ENCODE measurements at places on chromosomes 2 and 18.

- no peak for DNase-seq
Measured at GRCh38 chr2:112074506-112074905, 19.4 kb downstream of the TMEM87B start.

DNA sequence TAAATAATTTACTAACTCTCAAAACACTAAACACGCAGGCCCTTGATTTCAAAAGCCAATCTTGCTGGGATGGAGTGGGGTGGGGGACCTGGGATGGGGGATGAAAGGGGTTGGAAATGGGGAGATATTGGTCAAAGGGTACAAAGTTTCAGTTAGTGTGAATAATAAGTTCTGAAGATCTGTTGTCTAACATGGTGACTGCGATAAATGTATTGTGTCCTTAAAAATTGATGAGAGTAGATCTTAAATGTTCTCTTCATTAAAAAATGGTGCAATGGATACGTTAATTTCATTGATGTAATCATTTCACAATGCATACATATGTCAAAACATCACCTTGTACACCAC, 505 bp upstream of the ACYP2 start:
- no peak for DNase-seq

DNA sequence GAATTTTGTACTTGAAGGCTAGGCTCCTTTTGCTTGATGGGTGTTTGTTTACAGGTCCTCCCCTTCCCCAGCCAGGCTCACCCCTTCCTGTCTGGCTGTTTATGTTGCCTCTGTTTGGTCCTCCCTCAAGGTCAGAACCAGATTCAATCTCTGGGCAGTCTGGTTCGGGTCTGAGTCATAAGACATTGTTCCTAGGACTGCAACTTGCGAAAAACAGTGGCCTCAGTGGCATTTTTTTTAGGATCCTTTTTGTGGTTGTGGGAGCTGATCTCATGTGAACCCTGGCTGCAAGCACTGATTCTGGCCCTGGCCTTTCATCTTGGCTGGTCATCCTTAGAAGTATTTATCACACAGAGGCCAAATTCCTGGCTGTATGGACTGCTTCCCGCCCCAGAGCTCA, 370.4 kb downstream of the CLIP4 start:
- no peak for DNase-seq

DNA sequence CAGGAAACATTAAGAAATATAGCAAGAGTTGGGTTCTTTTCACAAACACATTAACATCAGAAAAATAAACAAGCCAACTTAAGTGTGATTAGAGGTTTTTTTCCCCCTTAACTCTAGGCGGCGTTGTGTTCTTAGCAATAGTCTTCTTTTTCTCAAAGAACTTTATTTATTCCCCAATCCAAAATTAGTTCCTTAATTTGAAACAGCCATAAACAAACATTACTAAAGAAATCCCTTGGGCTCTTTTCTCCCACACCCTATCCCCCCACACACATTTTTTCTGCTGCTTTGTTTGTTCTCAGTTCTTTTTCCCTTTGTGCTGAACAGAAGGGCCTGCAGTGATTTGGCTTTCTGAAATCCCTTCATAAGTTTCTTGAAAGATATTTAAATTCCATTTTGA, 13.2 kb upstream of the MYO1B start:
- no peak for DNase-seq

- DNase-seq, result no peak
Measured at GRCh38 chr2:221322741-221323140, 249.4 kb downstream of the EPHA4 start.

GRCh38 chr2:157158111-157158510, 99.4 kb upstream of the GALNT5 start:
- DNase-seq, result peak; percentile 59

DNA sequence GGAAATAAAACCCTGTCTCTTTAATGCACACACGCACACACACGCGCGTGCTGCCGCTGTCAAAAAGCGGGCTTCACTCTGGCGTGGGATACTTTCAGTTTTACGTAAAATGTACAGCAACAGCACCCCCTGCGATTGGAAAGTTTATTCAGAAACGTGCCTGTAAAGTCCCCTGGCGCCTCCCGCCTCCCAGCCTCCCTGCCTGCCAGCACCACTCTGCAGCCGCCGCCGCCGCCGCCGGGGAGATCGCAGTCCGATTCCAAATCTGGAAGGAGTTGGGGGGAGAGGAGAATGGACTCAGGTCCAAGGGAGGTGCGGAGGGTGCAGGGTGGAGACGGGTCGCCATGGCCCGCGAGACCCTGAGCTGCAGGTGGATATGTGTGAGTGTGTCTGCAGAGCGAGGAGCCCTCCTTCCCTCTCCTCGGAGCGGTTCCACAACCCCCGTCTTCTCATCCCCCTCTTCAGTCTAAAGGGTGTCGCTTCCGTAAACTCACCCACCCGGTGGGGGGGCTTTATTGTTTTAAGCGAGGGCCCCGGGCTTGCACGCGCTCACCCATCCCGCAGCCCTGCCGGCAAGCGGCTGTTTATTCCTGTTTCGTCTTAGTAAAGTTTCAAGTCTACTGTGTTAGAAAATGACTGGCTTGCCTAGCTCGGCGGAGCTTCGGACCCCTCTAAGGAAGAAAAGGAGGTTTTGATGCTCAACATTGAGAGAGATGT, 1.8 kb upstream of the BCL11A start:
- no peak for DNase-seq

DNA sequence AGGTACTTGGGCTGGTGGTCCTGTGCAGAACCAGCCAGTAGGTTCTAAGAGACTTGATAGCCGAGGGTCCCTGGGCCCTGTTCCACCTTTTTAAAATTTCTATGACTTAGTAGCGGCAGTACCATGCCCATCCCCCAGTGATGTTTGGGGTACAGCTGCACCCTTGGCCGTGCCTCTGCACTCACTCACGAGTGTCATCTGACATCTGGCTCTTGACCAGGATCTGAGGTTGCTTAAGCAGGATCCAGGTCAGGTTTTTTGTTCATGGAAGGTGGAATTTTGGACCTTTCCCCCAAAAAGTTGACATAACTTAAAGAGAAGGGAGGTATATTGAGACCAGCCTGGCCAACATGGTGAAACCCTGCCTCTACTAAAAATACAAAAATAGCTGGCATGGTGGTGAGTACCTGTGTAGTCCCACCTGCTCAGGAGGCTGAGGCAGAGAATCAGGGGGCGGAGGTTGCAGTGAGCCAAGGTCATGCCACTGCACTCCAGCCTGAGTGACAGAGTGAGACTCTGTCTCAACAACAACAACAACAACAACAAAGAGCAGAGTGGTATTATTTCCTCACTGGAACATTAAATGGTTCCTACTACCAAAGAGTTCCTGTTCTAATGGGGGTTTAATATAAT, 163.6 kb downstream of the NEDD4L start:
- no peak for DNase-seq

- DNase-seq, result no peak
Measured at GRCh38 chr2:201432621-201433393, 18.5 kb downstream of the TRAK2 start.

- peak; percentile 50 for DNase-seq
Measured at GRCh38 chr18:38025433-38026038, 459.9 kb upstream of the CELF4 start.

Measured in non-pigmented ciliary epithelial cell (primary cell).